ENCODE measurements at places on chromosomes 1 and 21.

DNA sequence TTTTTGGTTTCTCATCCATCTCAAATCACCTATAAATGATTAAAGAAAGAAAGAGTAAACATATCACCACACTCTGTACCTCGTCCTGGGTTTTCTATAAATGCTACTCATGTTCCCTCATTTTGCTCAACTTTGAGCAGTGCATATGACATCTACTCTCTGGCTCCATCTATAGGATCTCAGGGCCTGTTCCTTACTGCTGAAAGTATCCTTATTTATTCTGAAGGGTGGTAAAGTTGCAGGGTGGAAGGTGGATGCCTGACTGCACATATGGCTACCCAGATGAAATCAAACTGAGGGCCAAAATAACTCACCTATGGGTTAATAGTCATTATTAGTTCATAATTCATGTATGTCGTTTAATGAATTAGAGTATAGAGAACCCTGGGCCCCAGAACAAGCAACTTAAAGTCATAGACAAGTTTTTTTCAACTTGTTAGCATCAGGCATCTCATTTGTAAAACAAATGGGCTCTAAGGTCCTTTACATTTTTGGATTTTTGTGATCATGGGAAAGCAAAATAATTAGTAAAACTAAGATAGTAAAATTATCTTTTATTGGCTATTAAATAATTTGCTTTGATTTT lies 46.5 kb downstream of the NCF2 start:
- peak; percentile 42 for DNase-seq

DNA sequence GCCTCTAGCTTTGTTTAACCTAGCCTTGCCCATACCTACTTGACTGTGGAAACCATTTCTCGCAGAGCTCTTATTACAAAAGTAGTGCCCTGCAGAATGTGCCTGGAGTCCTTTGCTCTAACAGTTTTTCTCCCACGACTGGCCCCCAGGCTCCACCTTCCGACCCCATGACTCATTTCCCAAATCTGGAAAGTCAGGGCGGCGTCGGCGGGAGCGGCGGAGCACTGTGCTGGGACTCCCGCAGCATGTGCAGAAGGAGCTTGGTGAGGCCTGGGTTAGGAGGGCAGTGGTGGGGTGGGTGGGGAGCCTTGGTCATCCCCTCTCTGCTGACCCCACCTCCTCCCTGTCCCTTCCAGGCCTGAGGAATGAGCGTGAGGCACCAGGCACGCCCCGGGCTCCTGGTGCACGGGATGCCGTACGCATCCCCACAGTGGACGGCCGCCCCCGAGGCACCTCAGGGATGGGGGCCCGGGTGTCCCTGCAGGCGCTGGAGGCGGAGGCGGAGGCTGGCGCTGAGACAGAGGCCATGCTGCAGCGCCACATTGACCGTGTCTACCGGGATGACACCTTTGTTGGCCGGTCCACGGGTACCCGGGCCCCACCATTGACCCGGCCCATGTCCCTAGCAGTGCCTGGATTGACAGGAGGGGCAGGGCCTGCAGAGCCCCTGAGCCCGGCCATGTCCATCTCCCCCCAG lies 47.5 kb downstream of the YARS1 start:
- peak; percentile 57 for DNase-seq

GRCh38 chr1:154867064-154867825 lies 2.8 kb downstream of the KCNN3 start:
- DNase-seq, result peak; percentile 75

- DNase-seq, result no peak
Observed at GRCh38 chr1:241131636-241132194, 225.3 kb downstream of the RGS7 start.

DNA sequence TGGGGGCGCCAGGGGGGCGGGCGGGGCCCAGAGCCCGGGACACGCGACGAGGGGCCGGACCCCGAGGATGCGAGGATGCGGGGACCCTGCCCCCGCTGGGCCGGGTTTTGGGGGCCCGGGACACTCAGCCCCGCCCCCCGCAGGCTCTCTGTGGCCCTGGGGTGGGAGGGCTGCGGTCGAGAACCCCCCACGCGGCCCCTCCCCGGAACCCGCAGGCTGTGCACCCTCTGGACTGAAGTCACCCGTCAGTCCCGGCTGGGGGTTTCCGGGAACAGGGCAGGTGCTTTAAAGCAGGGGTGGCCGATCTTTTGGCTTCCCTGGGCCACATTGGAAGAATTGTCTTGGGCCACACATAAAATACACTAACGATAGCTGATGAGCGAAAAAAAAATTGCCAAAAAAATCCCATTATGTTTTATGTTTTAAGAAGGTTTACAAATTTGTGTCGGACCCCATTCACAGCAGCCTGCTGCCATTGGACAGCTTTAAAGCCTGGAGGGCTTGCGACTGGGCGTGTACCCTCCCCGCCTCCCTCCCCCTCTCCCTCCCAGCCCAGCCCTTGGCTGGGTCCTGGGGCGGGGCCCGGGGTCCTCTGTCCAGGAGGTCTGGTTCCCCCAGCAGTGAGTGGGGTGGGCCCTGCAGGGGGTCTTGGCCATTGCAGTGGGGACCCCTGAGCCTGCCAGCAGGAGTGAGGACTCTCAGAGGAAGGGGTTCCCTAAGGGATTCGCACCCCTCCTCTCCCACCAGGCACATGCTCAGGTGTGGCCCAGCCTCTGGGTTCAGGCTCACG lies 21.6 kb upstream of the C1orf159 start:
- no peak for DNase-seq

Measured in foreskin keratinocyte (primary cell).